ENCODE measurements at places on chromosomes 1 and 21.

DNA sequence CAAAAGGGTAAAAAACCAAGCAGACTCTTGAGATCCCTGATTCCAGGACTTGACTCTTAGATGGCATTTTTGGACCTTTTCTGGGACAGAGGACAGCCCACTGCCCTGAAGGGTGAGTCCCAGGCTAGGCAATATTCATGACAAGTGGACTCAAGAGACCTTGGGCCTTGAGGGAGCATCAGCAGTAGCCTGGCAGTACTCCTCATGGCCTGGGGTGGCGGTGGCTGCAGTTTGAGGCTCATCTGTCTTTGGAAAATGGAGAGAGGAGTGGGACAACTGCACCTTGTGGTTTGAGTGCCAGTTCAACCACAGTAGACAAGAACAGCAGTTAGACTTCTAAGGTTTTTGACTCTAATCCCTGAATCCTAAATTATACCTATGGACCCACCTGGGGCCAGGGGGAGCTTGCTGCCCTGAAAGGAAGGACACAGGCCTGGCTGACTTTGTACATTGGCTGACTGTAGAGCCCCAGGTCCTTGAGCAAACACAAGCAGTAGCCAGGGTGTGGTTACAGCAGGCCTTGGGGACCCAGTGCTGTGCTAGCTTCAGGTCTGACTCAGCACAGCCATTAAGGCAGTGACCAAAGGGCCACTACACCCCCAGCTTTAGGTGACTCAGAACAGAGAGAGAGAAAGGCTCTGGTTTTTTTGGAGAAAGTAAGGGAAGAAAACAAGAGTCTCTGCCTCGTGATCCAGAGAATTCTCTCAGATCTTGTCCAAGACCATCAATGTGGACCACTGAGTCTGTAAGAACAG is 1023.2 kb downstream of the KCNT2 start:
- no peak for DNase-seq

- DNase-seq = no peak
Measured at GRCh38 chr1:222106377-222106776, 364.5 kb upstream of the DUSP10 start.

DNA sequence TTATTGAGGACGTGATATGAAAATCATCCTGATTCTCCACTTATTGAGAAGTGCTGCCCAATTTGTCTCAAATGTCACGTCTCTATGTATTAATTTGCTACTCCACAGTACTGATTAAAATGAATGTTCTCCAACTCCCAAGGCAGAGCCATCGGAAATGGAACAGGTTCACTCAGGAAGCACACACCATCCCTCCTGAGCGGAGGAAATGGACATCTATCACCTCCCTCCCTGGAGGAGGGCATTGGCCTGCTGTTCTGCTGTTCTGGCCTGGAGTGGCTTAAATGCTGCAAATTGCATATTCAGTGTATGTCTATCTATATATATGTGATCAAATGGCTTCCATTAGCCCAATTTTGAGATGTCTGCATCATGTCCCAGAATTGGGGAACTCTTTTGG is 140.5 kb downstream of the CSMD2 start:
- no peak for DNase-seq

DNA sequence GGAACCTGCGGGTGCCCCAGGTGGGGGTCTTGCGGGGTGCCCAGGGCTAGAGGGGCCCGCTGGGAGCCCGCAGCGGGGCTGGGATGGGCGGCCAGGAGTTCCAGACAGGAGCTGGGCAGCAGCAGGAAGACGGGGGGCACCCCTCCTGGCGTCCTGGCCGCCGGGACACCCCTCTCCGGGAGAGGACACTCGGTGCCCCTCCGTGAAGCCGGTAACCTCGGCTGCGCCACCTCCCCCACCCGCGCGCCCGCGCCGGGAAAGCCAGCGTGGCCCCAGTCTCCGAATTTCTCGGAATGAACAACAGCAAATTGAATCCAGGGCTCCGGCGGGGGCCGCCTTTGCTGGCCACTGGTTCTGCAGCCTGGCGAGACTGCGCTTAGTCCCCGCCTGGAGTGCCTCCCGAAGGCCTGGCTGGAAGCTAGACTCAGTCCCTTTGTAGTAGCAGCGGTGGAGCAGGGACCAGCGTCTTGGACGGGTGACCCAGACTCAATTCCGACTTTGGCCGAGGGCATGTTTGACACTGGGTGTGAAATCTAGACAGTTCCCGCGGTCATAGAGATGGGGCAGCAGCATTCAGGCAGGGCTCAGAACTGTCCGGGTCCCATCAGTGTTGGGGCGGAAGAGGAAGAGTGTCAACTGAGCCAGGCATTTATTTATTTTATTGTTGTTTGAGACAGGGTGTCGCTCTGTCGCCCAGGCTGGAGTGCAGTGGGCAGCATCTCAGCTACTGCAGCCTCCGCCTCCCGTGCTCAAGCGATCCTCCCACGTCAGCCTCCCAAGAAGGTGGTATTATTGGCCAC is 773 bp downstream of the IFNGR2 start:
- DNase-seq = peak; percentile 37

DNA sequence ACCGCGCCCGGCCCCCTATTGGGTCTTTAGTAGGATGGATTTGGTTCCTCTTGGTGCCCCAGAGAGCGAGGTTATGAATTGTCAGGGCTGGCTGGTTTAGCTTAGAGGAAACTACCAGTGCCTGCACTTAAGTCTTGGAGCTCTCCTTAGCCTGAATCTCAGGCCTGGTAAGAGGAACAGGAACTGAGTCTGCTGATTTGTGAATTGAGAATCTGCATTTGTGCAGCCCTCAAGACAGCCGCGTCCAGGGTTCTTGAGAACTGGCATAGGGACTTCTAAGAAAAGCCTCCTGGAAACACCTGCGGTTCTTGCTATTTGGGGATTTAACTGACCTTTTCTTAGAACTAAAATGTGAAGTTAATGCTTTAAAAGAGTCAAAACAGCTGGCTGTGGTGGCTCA is 1.7 kb downstream of the NECAP2 start:
- no peak for DNase-seq

- DNase-seq = no peak
Measured at GRCh38 chr1:68128157-68128556, 77.7 kb upstream of the DIRAS3 start.

- DNase-seq = no peak
Measured at GRCh38 chr1:8407652-8408051, 89.7 kb downstream of the SLC45A1 start.

GRCh38 chr1:41534181-41535076 is 49.9 kb upstream of the EDN2 start:
- no peak for DNase-seq

DNA sequence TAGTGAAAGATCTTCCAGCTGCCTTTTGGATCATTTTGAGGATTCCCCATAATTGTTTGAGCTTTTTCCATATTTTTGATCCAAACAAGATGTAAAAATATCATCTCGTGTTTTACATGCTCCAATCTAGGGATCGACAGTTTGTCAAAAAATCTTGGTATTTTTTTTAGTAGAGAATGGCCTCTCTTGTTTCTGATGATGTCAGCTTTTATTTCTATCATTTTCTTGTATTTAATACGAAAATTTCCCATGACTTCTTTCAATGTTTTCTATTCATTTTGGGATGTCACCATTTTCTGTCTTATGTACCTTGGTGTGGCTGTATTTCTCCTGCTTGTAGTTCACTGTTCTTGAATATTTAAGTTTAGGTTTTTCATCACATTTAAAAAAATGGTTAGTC is 812.0 kb upstream of the NCAM2 start:
- no peak for DNase-seq

Measured in Calu3 (cell line).